ENCODE measurements at places on chromosomes 6 and 20.

DNA sequence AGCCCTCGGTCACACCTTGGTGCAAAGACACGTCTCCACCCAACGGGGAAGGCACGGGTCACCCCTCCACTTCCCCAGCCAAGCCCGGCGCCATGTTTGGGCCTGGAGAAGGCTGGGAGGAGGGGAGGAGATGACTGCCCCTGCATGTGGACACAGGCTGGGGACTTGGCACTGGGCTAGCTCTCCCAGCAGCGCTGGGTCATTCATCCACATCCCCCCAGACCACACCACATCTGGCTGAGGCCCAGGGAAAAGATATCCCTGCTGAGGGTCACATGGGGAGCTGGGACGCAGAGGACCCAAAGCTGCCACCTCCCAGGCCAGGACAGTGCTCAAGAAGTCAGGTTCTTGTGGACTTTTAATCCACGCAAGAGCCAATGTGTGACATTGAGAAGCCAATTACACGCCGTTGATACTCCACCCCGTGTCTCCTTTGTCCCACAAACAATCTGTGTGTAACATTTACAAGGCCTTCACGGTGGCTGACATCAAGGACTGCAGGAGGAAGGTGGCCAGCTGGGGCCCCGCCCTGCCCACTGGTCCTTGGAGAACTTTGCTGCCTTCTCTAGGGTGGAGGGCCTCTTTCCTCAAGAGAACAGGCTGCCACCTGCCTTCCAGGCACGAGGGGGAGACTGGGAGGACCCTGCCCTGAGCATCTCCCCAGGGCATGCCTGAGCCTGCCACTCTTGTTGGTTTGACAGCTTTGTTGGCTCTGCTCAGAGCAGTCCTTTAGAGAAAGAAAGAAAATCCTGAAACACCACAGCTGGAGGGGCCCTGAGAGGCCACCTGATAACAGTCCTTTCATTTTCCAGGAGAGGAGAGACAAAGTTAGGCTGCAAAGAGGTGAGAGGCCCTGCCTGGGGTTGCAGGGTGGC lies 5.3 kb upstream of the IP6K3 start:
- DNase-seq = no peak

- DNase-seq = no peak
These were observed 130.6 kb downstream of the BMP7 start for GRCh38 chr20:57135875-57136274.

GRCh38 chr6:141501616-141502015 lies 631.1 kb upstream of the GJE1 start:
- DNase-seq = no peak

DNA sequence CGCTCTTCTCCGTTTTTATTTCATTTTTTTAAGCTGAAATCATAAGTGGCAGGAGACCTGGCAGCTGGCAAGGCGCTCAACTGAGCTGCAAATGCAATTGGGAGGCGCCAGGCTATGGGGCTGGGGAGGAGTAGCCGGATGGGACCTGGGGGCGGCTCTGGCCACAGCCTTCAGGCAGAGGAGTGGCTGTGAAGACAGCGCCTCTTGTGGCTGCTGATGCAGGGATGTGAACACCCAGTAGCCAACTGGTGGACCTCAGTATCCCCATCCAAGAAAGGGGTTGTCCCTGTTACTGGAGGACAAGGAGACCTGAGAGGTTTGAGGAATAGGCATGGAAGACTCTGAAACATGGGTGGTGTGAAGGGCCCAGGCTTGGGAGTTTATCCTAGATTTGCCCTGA lies 12.6 kb downstream of the KCNK17 start:
- DNase-seq = no peak
